Type B pancreatic cell (in vitro differentiated cells): ENCODE measurements at places on chromosomes 13 and 19.

DNA sequence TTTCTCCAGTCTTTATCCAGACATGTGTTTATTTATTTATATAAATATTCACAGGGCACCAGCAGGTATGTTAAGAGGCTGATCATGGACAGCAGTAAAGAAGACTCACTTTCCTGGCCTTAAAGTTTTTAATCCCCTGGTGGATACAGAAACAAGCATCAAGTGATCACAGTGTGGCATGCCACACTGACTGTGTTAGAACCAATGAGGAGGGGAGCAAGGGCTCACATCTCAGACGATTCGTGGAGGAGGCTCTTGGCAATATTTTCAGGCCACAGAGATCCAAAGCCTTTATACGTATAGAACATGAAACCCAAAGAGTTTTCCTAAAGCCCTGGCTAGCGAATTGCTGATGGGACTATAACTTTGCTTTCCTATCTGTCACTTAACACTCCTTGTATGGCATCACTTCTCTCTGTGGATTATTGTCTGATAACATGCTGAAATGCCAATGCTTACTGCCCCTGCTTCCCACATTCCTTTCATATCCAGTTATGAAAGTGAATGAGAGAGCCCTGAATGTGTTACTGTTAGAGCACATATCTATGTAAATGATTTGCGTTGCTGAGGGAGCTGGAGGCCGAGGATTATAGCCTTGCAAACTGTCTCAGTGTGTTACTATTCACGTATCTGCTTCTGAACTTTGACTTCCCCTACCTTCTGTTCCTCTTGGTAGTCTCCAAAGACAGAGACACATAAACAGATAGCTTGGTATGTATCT, 37.6 kb downstream of the POLR1D start:
- DNase-seq: no peak

- DNase-seq: no peak
Observed at GRCh38 chr19:35872180-35872579, 3.8 kb downstream of the APLP1 start.

DNA sequence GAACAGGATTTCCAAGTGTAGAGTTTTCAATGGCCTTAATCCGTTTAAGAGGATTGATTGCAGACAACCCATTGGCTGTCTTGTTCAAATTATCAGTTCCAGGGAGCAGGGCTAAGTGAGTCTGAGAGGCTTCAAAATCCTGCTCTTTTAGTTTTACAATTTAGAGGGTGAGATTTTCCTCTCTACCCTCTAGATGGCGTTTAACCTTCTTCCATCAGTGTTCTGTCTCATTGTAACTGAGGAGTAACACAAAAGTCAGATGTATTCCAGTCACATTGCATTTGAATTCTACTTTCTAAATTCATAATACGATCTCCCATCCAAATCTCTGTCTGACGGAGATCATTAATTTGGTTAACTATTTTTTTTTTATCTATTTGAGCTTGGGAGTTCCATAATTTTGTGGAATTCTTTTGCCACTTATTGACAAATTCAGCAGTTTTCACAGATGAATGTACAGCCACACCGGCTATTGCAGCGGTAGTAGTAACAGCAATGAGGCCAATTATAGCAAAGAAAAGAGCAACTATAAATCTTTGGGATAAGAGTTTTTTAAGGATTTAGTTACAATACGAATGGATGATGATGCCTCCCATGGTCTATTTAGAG, 7.8 kb upstream of the C19orf84 start:
- no peak for DNase-seq

DNA sequence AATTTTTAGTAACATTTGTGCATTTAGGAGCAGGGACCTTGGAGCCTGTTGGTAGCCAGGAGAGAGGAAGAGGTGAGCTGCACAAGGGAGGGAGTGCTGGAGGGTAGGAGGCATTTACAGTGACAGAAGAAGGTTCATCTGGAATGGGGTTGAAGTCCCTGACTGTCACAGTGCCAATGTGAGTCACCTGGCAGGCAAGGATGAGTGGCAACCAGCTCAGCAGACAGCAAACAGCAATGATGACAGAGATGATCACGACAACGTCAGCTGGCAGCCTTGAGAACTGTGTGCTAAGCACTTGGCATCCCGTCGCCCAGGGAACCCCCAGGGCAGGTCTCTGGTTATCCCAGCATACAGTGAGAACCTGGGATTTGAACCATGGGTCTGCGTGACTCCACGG, 2.6 kb downstream of the OR10H5 start:
- DNase-seq: no peak

DNA sequence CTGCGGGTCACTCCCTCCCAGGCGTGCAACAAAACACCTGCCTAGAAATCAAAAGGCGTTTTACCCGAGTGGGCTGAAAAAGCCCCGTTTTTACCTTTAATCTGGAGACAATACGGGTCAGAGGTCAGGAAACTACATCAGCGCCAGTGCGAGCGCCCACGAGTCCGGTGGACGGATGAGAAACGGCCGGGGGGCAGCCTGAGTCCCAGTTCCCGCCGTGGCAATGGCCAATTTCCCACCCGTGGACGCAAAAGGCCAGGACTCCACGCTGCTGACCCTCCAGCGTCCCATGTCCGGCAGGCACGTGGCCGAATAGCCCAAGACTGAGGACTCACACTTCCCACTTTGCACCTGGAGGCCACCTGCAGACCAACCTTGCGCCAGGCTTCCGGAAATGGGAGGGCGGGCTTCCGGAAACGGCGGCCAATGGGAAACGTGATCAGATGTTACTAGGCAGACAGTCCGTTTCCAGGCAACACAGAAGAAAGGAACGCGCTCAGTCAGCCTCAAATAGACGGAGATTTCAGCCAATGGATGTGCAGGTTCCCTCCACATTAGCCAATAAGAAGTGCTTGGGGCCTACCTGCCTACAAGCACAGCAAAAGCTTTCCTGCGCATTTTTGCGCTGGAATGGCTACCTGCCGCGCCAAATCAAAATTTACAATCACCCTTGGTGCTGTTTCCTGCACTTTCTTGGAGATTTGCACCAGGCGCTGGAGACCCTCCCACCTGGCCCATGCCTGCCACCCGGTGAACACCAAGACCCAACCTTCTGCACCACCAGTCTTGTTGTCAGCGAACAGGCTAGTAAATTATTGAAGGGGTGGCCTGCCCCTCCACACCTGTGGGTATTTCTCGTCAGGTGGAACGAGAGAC, 47.4 kb downstream of the ZFP14 start:
- peak; percentile 93 for DNase-seq

DNA sequence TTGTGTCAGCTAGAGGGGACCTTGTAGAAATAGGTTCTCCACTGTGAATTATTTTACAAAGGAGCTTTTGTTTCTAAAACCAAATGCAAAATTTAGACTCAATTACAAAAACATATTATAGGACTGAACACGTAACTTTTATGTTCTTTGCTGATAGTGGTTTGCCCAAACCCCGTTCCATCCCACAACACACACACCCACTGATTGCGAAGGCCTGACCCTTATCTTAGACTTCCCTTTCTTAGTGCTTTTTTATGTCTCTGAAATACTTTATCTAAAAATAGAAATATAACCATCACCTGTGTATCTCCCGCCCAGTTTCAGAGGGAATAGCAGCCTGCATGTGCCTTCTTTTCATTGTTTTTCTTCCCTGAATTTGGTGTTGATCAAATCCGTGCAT, 13.0 kb downstream of the CCNA1 start:
- no peak for DNase-seq

GRCh38 chr19:7417671-7418324, 69.1 kb downstream of the ARHGEF18 start:
- DNase-seq: no peak

DNA sequence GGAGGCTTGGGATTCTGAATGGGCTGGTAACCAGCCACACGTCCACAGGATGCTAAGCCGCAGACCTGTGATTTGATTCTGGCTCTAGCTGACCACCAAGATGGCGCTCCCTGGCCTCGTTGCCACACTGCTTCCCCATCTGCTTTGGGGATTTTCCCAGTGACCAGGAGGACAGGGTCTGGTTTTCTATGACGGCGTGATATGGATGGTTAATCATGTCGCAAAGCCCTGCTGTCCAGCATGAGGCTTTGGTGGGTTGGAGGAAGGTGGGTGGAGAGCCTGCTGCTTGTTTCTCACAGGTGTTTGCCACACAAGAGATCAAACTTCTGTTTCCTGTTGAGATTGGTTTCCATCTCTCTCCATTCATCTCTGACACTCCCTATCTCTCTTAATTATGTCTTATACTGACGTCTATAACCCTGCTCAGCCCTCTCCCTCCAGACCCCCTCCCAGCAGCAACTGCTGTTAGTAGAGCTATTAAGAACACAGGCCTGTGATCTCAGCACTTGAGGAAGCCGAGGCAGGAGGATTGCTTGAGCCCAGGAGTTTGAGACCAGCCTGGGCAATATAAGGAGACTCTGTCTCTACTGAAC, 102.7 kb downstream of the SIPA1L3 start:
- DNase-seq: no peak

DNA sequence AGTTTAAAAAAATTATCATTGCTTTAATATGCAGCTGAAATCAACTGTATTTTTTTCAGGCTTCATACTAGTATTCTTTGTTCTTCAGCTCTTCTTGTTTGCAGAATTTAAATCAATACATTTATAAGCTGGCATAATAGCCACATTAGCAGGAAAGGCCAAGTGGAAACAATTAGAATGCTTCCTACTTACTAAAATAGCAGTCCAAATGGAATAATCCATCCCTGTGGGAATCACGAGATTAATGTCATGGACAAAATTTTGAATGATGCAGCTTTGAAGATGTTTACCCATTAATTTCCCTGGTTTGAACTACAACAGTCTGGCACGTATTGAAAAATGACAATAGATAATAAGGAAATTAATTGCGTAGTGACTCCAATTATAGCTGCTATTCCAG, 2650.8 kb downstream of the PCDH9 start:
- DNase-seq: no peak

DNA sequence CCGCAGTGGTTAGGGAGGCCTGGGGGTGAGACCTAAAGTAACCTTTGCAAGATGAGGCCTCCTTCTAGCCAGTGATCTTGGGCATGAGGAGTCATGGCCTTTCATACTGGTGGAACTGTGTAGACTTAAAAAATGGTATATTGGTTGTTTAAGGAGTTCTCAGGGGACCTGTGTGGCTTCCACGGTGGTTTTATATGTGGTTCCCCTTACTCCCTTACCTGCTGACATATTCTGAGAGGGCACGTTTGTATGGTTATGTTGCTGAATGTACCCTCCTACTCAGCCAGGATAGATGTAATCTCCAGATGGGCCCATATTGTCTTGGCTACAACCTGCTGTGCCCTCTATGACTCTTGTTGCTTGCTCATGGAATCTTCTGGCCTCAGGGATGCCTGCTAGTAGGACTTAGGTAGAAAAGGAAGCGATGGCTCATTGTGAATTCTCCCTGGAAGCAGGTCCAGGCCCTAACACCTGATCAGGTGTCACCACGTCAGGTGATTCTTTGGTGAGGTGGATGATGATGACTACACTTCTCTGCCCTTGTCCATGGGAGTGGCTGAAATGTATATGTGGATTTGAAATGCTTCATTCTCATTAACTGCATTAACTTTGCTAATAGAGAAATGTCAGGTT, 1.8 kb downstream of the ZNF460 start:
- DNase-seq: no peak

DNA sequence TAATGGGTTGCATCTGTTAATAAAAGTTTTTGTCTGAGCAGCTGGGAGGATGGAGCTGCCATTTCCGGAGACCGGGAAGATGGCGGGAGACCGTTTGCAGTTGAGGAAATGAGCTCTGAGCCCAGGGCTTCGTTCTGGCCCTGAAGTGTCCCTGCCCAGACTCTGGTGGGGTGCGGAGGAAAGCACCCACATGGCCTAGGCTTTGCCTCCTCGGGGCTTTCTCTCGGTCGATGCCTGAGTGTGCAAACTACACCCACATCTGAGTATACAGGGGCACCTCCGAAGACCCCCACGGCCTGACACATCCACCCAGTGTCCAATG, 15.6 kb upstream of the NANOS3 start:
- no peak for DNase-seq

DNA sequence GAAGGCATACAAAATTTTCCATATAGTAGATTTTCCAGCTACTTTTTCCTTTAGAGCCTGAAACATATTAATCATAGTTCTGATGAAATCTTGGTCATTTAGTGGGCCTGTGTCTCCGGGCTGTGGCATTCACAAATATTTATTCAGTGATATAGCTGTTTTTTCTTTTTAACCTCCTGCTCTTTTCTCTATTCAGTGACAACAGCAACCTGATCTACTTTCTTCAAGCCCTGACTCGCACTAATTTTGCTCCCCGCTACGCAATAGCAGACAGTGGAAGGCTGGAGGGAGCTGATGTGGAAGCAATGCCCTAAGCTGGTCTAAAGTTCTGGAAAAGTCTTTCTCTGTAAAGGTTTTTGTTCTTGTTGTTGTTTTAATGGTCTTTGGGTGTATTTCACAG, 289.7 kb downstream of the SLITRK6 start:
- no peak for DNase-seq

DNA sequence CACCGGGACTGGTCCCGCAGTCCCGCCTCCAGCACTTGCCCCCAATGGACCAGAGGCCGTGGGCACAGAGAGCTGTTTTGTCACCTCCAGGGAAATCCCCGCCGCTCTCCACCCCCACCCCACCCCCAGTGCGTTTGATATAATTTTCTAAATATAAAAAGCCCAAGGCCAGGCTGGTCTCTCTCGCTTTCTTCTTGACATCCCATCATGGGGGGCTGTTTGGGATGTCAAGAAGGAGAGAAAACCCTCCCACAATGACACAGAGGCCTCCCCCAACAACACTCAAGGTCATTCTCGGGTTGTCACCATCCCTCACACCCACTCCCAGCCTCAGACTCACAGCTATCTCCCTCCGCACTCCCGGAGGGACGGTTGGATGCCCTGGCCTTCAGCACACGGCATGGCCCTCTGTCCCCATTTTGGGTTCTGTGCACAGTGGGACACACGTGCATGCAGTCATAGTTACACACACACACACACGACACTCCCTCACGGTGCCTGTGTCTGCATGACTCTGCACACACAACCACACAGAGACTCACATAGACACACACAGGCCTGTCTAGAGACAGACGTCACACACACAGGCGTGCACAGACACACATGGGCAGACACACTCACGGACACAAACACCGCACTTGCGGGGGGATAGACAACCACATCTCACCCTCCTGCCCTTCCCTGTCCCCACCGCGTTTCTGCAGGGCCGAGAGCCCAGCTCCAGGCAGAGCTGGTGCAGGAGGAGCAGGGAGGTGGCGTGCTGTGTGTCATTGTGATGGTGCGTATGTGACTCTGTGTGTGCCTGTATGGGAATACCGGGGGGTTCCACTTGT, 4.8 kb upstream of the NFIC start:
- DNase-seq: no peak

DNA sequence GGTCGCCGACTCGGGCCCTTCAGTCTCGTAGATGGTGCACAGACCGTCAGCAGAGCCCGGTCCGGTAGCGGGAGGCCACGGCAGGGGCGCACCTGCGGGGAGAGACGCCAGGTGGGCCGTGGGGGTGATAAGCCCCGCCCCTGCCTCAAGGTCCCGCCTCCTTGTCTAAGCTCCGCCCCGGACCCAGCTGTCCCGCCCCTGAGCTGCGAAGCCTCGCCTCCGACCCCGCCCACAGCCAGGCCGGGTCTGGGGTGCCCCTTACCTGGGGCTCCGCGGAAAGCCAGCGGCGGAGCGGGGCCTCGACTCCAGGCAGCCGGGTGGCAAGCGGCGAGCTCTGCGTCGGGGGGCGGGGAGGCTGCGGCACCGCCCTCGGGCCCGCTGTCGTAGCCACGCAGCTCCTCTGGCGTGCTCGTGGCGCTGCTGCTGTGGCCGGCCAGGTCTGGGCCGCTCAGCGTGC, 4.7 kb downstream of the PRR36 start:
- DNase-seq: no peak
